ENCODE measurements at places on chromosomes 2 and 18. TPM values are rescaled to one million over a fixed set of nuclear protein-coding genes. Genes with fewer than 3 reads are reported as not detected.

The METAP1D gene
- 6.9 TPM for total RNA-seq

The GPR55 gene
- total RNA-seq, result not detected

The NAT8 gene
- total RNA-seq, result not detected

The IDH1 gene
- total RNA-seq, result 43.6 TPM

The EGR4 gene
- not detected for total RNA-seq

The HDAC4 gene
- total RNA-seq, result 24.9 TPM

DNA sequence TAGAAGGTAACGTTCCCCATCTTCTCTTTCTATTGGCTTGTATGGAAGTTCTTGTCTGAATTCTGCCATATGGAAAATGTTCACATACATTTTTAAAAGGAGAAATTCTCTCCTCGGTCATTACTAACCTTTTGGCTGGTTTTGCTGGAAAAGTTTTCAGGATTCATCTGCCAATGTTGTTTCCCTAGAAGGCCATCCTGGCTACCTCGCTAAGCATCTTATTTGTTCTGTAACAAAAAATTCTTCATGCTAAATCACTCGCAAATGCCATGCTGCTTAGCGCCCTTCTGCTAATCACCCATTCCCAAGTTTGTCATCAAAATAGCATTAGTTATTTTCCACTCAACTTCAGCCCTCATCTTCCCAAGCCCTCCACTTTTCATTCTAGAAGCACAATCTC, 262.0 kb downstream of the SLC8A1 start:
- DNase-seq, result no peak

- DNase-seq, result no peak
These were observed 499.9 kb downstream of the SLC4A3 start for GRCh38 chr2:220127311-220127710.

GRCh38 chr18:77105680-77106079, 26.9 kb downstream of the MBP start:
- DNase-seq, result no peak

DNA sequence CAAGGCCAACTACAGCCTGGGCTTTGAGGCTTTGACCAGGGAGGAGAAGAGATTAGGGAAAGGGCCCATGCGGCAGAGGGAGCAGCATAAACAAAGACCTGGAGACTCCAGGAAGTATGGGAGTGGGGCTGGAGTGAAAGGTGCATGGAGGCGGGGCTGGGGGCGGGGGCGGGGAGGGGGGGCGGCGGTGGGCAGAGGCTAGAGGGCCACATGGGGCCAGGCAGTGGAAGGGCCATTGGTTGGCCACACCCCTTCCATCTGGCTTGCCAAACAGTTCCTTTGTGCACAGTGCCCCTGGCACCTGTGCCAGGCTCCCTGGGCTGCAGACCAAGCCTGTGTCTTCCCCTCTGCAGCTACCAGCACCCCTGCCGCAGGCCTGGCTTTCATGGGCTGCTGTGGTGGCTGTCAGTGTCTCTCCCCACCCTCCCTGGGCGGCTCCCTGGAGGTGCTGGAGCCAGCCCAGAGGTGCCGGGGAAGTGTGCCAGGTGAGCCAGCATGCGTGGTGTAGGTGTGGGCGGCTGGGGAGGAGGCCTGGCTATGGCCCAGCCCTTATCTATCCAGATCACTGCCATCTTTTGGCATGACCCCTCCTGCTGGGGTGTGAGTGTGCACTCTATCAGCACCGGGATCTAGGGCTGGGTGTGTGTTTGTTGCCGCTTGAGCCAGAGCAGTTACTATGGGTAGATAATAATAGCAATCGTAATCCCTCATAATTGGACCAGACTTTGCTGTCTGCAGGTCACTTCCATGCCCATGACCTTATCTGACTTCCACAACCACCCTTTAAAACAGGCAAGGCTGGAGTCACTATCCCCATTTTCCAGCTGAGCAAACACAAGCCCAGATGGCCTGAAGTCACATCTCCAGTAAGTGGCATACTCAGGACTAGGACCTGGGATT, 30.5 kb downstream of the DNMT3A start:
- peak; percentile 82 for DNase-seq

- no peak for DNase-seq
These were observed 409.8 kb downstream of the ZNF521 start for GRCh38 chr18:24942144-24942543.

- DNase-seq, result no peak
These were observed 88.8 kb downstream of the EPAS1 start for GRCh38 chr2:46385786-46386577.

DNA sequence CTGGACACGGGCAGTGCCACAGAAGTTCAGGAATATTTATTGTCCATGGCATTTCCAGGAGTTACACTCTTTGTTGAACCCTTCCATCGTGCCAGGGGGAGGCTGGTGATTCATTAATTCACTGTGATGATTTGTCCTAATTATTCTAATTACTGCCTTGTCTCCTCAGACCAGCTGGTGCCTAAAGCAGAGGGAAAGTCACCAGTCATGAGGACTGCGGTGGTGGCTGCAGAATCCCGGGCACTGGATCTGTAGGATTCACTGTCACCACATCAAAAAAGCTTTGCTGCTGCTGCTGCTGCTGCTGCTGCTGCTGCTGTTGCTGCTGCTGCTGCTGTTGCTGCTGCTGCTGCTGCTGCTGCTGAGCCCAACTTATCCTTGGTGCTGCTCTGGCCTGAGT, 908.2 kb downstream of the TSN start:
- no peak for DNase-seq

DNA sequence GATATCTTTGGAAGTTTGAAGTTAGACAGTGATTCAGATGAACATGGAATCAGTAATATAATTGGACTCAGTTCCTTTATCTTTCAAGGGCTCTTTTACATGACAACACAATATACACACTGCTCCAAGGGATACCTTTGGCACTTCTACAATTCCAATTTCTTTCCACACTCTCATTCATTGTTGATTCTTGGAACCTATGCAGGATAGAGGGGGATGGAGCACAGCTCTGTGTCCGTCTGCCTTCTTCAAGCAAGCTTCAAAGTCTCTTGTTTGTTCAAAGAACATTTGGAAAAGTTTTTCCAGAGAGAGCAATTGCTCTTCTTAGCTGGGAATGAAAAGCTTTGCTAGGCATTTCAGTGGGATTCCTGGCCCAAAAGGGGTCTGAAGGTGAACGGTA, 276.2 kb upstream of the ZEB2 start:
- DNase-seq, result no peak

DNA sequence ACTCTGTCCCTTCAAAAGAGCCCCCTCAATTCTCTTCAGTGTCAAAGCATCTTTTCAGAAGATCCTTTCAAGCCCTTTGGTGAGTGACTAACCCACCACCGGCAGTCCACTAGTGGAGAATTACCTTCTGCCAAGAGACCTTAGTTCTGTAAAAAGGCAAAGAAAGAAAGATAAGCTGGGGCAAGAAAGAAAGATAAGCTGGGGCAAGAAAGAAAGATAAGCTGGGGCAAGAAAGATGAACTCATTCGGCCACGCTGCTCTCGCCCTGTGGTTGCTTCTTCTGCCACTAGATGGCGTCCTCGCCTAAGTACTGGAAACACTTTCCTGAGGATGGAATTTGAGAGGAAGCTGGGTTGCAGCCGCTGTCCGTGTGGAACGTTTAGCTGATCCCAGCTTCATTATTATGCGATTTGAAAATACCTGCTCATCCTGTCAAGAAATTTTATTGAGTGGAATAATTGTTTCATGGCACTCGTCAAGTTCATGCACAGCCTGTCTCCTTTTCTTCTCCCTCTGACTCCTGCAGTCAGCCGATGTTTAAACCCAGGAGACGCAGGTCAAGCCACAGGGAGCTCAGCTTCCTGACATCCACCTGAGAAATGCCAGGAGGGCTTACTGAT, 17.3 kb upstream of the ANXA4 start:
- DNase-seq, result peak; percentile 90

DNA sequence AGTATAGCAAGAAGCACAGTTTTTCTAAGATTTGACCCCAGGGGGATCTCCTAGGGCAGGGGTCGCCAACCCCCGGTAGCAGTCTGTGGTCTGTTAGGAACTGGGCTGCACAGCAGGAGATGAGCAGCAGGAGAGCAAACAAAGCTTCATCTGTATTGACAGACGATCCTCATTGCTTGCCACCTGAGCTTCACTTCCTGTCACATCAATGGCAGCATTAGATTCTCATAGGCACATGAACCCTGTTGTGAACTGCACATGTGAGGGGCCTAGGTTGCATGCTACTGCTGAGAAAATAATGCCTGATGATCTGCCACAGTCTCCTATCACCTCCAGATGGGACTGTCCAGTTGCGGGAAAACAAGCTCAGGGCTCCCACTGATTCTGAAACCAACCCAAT, 136.2 kb downstream of the RGPD3 start:
- DNase-seq, result no peak

GRCh38 chr2:64327510-64328414, 126.2 kb upstream of the LGALSL start:
- DNase-seq, result peak; percentile 67

GRCh38 chr2:113291191-113291590, 12.5 kb upstream of the PAX8 start:
- no peak for DNase-seq

GRCh38 chr2:230318190-230319121, 8.5 kb upstream of the SP140L start:
- DNase-seq, result no peak

GRCh38 chr18:57364460-57364859, 12.1 kb downstream of the ST8SIA3 start:
- DNase-seq, result no peak

- DNase-seq, result no peak
These were observed 88.7 kb downstream of the NEDD4L start for GRCh38 chr18:58132595-58133261.

DNA sequence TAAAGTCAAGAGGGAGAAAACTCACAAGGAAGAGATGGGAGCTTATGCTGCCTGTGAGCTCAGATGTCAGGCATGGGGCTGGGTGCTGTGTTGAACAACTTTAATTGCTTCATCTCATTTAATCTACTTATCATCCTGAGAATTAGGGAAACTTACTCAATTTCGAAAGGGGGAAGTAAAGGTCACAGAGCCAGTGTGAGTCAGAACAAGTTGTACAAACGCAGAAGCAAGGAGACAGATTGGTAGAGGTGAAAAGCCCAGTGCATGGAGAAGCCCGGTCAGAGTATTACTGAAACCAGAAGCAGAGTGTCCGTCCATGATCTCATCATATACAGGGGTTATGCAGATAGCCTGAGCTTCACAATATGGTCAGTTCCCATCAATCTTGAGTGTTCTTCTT, 281.1 kb upstream of the POU3F3 start:
- DNase-seq, result no peak
